WERI-Rb-1 (cell line): ENCODE measurements at places on chromosomes 2 and 18.

GRCh38 chr2:31192396-31192795, 24.9 kb downstream of the CAPN14 start:
- no peak for DNase-seq

GRCh38 chr2:127293386-127293747, 577 bp downstream of the ERCC3 start:
- DNase-seq = no peak

DNA sequence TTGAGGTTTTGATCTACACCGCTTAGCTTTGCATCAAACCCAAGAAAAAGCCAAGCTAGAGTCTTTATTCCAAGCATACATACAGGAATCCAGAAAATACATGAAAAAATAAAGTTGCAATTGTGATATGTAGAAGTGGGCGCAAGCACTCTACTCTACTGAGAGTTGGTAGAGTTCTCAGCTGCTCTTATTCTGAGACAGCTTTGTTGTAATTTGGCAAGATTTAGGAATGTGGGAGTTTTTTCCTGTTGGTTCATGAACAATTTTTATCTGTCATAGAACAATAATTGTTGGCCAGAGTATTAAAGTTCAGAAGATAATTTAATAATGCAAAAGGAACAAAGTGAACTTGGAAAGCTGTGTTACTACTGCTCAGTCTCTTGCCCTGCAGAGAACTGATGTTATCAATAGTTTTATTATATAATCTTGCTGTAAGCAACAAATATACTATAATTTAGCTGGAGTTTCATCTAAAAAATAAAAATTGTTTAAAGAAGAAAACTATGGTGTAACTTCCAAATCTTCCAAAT, 302.0 kb upstream of the RND3 start:
- DNase-seq = no peak

DNA sequence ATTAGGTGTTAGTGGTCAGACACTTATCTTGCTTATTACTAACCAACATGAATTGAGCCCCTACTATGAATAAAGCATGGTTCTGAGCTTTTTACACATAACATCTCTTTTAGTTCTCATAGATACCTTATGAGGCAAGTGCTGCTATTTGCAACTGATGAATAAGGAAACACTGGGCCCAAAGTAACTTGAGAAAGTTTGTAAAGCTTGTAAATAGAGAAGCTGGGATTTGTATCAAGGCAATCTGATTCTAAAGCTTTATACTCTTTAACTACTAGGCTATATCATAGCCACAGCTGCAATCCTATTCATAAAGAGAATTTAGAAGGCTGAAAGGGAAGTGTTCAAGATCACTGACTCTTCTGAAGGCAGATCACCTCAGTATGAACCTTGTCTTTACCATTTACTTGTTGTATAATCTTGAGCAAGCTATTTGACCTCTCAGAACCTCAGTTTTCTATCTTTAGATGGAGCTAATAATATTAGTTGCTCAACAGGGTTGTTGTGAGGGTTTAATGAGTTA, 60.4 kb downstream of the ABCB11 start:
- DNase-seq = no peak

- no peak for DNase-seq
These were observed 9.5 kb upstream of the SPTBN1 start for GRCh38 chr2:54446625-54447024.

DNA sequence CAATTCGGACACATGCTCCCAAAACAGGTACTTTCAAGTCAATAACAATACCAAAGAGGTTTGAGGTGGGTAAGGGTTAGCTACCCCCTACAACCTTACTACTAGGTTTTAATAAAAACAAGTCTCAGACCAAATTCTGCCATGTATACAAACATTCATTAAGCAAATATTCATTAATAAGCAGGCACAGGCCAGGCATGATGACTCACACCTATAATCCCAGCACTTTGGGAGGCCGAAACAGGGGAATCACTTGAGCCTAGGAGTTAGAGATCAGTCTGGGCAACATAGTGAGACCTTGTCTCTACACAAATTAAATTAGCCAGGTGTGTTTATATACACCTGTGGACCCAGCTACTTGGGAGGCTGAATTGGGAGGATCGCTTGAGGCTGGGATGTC, 11.7 kb upstream of the ELAC1 start:
- DNase-seq = no peak

DNA sequence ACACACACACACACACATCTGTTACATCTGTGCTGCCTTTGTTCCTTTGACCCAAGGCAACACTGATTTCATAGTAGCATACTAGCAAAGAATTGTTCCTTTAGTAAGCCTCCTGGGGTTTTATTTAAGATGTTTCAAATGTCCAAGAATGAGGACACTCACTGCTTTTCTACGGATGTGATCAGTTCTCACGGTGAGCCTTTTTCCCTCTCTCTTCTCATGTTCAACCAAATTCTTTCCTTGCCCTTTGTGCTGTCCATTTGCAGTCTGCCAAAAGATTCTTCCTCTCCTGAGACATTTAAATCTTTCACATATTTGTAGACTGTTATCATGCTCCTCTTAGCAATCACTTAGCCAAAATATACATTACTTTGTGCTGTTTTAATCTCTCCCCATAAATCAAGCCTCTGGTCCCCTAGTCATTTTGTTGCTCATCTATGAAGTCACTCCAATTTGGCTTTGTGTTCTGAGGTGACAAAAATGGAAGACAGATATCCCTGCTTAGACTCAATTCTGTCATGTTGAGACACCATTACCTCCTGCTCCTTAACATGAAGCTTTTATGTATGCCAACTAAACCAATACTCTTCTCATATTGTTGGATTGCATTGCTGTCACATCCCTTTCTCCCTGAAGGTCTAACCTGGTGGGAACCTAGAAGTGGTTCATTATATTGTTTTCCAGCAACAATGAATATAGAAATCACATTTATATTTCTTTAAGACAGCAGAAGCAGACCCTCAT, 1605.3 kb upstream of the ACVR2A start:
- no peak for DNase-seq

DNA sequence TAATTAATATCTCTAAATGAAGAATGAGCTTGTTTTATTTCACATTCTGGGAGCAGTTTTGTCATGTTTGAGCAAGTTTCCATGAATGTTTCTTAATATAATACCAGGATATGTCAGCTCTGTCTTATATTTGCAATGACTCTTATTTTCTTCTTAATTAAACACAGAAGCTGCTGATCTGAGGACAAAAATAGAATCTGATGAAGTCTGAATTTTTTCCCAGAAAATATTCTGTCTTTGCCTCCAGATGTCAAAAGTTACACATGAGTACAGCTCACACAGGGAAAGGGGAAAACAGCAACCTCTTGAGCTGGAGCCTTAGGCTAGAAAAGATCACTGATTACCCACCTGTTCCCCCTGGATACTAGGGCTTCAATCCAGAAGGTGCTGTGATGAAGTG, 606.6 kb upstream of the SYT4 start:
- DNase-seq = no peak

DNA sequence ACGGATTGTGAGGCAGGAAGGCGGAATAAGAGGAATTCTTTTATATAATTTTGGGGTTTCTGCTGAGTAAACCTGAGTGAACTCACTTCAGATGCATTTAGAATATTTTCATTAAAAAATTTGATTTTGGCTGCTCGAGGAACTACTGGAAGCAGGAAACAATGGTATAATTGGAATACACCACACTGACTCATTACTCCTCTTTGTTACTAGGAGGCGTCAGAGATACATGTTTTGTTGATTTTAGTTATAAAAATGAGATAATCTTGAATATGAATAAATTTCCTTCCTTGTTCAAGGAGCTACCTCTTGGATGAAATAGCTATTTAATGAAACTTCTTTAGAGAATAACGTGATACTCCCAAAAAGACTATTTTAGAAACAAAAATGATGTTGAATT, 97.4 kb downstream of the ANKRD36 start:
- DNase-seq = no peak

GRCh38 chr2:103445347-103445746, 683.5 kb downstream of the TMEM182 start:
- no peak for DNase-seq

GRCh38 chr18:41543815-41544214, 411.2 kb upstream of the PIK3C3 start:
- DNase-seq = no peak

DNA sequence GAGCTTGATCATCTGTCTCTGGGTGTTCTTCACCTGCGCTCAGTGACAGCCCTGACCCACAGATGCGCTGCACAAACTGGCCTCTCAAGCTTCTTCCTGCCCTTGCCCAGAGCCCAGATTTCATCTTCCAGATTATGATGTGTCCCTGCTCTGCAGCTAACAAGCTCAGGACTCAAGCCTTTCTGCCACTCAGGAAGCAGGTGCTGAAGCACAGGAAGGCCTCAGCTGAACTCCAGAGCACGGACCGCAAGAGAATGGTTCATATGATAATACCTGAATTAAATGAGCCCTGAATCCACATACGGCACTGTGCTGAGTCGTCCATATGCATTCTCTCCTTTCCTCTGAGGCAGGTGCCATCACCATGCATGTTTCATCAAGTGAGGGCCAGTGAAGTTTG, 3.8 kb downstream of the CD207 start:
- DNase-seq = peak; percentile 55

GRCh38 chr18:3791238-3791637, 341.3 kb downstream of the TGIF1 start:
- DNase-seq = no peak

DNA sequence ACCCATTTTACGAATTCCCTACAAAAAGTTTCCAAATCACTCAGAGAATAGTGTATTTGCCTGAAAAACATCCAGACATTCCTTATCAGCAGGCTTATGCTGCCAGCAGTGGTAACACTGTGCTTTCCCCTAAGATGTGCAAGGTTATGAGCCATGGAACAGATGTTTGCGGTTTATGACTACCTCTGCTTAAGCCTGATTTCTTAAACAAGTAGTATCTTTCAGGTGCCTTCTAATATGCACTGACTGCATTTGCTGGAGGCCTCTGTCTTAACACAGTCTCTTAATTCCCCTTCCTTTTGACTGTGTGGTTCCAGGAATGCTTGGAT, 54.8 kb downstream of the CDC42EP3 start:
- no peak for DNase-seq

GRCh38 chr2:207334624-207335371, 169.1 kb upstream of the KLF7 start:
- no peak for DNase-seq
